ENCODE measurements at places on chromosomes 2 and 18.

DNA sequence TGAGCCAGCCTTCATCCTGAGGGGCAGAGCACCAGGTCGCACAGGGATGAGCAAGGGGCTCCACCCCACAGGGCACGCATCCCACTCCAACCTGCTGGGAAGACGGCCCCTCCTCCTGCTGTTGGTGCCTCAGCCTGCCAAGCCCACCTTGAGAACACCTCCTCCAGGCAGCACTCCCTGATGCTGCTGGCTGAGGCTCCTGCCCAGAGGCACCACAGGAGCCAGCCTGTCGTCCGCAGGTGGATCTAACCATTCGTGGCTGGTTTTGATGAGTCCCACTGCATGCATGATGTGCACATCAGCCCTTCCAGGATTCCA, 58.4 kb downstream of the BIN1 start:
- DNase-seq = no peak

DNA sequence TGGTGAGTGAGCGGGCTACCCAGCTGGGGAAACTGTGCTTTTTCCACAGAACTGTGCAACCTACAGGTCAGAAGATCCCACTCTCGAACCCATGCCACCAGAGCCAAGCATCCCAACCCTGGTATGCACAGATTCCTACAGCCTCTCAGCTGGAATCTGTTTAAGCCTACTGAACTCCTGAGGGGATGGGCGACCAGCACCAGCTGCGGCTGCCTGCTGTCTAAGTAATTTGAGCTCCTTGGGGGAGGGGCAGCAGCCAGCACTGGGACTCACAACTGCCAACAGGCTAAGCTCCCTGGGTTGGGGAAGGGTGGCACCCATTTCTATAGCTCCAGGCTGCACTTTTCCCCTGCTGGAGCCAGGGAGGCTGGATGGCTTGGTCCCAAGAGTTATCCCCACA, 11.8 kb downstream of the CYP27C1 start:
- no peak for DNase-seq

- DNase-seq = no peak
Observed at GRCh38 chr2:235008584-235009044, 56.8 kb downstream of the SH3BP4 start.

GRCh38 chr2:46902465-46902864, 13.1 kb downstream of the MCFD2 start:
- DNase-seq = no peak

GRCh38 chr2:149458502-149458901, 128.1 kb downstream of the LYPD6 start:
- DNase-seq = no peak

DNA sequence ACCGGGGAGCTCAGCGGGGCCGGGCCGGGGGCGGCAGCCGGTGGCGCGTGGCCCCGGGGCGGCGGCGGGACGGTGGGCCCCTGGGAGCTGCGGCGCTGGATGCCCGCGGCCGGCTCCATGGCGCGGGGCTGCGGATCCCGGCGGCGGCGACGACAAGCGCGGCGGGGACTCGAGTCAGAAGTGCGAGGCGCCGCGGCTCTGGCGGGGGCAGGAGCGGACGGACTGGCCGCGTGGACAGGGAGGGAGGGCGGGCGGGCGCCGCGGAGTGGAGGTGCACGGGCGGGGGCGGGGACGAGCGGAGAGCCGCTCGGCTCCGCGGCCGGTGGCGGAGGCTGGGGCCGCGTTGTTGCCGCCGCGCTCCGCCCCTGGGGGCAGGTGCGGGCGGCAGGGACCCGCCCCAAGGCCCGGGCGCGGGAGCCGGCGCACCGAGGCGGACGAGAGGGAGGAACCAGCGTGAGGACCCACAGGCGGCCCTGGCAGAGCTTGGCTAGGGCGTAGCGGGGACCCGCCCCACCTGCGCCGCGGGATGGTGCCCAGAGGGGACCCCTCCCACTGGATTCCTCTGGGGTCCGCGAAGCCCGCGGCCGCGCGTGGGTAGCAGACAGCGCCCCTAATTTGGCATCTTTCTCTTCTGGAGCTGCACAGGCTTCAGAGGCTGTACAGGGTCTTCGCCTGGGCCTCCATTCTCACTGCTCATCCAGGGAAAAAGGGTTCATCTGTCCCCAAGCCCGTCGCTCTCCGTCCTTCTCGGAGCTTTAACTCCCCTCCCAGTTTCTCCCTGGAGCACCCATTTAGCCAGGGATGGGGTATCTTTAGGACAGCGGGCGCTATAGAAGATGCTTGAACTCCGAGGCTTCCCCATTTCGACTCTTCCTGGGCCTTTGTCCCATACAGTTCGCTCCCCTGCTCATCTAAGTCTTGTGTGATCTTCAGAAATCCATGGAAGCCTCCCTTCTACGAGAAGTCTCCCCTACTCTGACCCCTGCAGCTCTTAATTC, at the start of gene TMEM163:
TMEM163 (minus strand) TSS at position 184 of the 998 bp plus-strand sequence.
- DNase-seq = no peak

GRCh38 chr2:199364153-199364552, 93.6 kb downstream of the SATB2 start:
- DNase-seq = no peak

DNA sequence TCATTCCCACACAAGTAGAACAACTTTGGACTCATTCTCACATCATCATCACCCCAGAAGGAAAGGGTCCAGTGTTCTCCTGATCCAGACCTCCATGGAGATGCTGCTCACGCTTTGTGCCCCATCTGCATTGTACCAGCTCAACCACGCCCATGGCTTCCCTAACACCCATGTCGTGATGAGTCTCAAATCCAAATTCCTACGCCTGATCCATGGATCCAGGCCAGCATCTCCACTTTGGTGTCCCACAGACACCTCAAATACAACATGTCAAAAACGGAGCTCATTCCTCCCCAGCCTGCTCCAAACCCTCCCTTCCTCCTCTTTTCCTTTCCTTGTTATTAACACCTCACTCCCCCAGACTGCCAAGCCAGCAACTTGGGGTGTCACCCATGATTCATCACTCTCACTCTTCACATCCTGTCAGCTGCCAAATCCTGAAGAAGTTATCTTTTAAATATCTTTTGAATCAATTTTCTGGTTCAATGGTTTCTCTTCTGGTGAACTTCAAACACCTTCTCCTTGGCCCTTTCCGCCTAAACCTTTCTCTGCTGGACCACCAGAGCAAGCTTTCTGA, 30.2 kb upstream of the FAM124B start:
- DNase-seq = no peak

GRCh38 chr2:42923580-42924417, 131.4 kb upstream of the HAAO start:
- DNase-seq = no peak

DNA sequence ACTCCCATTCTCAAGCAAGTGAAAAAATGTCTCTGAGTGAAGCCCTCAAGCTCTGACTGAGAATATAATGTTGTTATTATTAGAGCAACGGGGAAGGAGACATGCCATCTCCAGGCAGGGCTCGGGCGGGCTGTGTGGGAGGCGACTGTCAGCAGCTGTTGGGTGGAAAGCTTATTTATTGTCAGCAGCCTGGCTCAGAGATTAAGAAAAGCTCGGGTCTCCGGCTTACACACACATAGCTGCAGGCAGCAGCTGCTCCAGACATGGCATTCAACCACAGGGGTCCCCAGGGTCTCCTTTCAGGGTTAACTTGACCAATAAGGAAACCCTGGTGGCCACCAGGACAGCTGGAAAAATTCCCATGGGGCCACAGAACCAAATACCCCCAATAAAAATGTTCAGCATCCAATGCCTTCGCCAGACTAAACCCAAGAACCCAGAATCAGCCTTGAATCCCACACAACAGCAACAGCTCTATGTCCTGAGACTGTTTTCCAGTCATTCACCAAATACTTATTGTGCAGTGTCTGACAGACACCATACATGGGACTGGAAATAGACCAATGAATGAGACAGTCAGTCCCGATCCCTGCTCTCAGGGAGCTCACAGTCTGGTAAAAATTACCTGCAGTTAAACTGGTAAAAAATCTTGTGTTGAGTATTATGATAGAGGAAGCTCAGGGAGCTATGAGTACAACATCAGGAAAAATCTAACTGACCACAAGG, 70.5 kb upstream of the RTN4 start:
- no peak for DNase-seq

GRCh38 chr18:35861367-35862118, 110.9 kb upstream of the RMP24 start:
- no peak for DNase-seq

GRCh38 chr2:230537531-230537976, 121.6 kb downstream of the SP100 start:
- DNase-seq = no peak

- no peak for DNase-seq
Observed at GRCh38 chr2:151777487-151777886, 43.2 kb upstream of the NEB start.

DNA sequence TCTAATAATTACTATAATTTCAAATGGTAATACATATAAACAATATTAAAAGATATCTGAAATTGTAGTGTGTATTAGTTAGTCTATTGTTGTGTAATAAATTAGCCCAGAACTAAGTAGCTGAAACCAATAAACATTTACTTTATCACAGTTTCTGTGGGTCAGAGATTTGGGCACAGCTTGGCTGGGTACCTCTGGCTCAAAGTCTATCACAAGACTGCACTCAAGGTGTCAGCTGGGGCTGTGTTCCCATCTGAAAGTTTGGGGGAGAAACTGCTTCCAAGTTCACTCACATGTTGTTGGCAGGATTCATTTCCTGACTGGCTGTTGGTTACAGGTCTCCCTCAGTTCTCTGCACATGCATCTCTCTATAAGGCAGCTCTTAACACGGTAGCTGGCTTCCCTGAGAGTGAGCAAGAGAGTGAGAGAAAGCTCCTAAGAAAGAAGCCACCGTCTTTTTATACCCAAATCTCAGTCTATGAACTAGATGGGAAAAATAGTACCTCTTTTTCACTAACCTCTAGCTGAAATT, 25.6 kb upstream of the WIPF1 start:
- DNase-seq = no peak

- peak; percentile 32 for DNase-seq
Observed at GRCh38 chr18:3603421-3604234, 153.7 kb downstream of the TGIF1 start.

GRCh38 chr2:153101187-153101586, 377.4 kb downstream of the RPRM start:
- DNase-seq = no peak

GRCh38 chr2:182824056-182824766, 42.2 kb downstream of the FRZB start:
- DNase-seq = no peak

GRCh38 chr18:22005191-22005841, 164.1 kb upstream of the GATA6 start:
- no peak for DNase-seq

GRCh38 chr2:152466041-152466440, 131.1 kb downstream of the FMNL2 start:
- no peak for DNase-seq

GRCh38 chr2:150144546-150145298, 342.7 kb downstream of the RND3 start:
- no peak for DNase-seq

GRCh38 chr2:10556271-10557140, 108.4 kb upstream of the ODC1 start:
- no peak for DNase-seq

GRCh38 chr2:133092571-133092970, 422.6 kb upstream of the LYPD1 start:
- DNase-seq = no peak

GRCh38 chr2:222298311-222299150, at the start of gene PAX3:
PAX3 (minus strand) TSS chr2:222298998; CDS start chr2:222298615, 383 bp downstream.
- DNase-seq = no peak

GRCh38 chr2:95728878-95729596, 137.2 kb downstream of the TRIM43 start:
- DNase-seq = peak; percentile 46

DNA sequence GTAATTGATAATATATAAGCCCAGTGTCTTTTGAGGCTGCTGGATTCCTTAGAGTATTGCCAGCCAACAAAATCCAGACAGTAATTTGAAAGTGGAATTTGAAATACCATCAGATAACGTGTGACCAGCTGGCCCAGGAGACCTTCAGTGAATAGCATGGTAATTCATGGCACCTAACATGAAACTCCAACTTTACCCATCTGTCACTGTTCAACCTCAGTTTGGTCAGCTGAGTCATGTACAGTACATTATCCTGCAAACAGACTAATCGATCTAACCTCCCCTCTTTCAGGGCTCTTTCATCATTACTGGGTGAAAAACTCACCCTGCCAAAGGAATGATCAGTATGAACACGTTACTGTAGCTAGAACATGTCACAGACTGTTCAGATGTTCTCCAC, 230.6 kb downstream of the DOK6 start:
- DNase-seq = no peak

- no peak for DNase-seq
Observed at GRCh38 chr2:45964223-45964841, 312.9 kb downstream of the PRKCE start.

DNA sequence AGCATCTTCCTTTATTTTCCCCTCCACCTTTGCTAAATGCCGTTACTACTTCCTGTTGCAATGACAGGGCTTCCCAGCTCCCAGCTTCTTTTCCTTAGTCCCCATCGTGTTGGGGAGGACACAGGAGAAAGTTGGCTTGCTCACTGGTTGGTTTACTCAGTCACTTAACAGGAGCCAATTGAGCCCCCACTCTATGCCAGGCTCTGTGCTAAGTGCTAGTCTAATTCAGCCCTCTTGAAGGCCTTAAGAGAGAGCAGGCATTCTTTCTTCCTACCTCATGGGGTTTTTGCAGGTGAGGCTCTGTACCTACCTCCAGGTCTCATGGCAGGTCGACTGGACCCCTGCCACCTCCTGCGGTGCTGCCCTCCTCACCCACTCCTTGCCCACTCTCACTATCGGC, 20.1 kb downstream of the TANC1 start:
- no peak for DNase-seq
